ENCODE measurements at places on chromosomes 1 and 21. TPM values are rescaled to one million over a fixed set of nuclear protein-coding genes. Genes with fewer than 3 reads are reported as not detected.

DNA sequence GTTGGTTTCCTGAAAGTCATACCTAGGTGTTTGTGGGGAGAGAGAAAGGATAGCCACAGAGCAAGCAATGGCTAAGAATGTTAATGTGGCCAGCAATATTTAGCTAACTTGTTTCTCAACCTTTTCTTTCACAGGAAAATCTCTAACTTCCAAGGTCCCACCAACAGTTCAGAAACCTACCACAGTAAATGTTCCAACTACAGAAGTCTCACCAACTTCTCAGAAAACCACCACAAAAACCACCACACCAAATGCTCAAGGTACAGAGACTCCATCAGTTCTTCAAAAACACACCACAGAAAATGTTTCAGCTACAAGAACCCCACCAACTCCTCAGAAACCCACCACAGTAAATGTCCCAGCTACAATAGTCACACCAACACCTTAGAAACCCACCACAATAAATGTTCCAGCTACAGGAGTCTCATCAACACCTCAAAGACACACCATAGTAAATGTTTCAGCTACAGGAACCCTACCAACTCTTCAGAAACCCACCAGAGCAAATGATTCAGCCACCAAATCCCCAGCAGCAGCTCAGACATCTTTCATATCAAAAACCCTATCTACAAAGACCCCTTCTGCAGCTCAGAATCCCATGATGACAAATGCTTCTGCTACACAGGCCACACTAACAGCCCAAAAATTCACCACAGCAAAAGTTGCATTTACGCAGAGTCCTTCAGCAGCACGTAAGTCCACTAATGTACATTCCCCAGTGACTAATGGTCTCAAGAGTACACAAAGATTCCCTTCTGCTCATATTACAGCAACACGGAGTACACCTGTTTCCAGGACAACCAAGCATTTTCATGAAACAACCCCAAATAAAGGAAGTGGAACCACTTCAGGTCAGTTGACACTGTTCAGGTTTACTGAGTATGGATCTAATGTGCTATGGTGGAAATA lies 15.3 kb downstream of the CD55 start:
- DNase-seq = no peak

DNA sequence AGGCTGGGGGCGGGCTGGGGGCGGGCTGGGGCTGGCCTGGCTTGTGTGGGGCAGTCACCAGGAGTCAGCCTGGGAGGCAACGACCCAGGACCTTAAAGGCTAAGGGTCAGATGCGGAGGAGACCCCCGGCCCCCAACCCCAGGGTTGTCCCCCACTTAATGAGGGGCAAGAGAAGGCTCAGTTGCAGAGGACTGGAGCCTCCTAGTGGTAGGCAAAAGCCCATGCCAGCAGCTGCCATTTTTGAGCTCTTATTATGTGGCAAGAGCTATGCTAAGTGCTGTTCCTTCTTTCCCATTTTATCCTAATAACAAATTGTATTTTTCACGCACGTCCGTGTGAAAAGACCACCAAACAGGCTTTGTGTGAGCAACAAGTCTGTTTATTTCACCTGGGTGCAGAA lies 8.0 kb downstream of the KIAA1614 start:
- no peak for DNase-seq

DMBX1 gene
- total RNA-seq = not detected

- no peak for DNase-seq
Measured at GRCh38 chr21:9772348-9772672, 749.1 kb upstream of the TPTE start.

- DNase-seq = peak; percentile 78
Measured at GRCh38 chr1:225845571-225846259, 35.8 kb downstream of the EPHX1 start.

- no peak for DNase-seq
Measured at GRCh38 chr1:89044970-89045721, 19.9 kb downstream of the GBP1 start.

- DNase-seq = peak; percentile 66
Measured at GRCh38 chr1:108816049-108816893, 40.6 kb downstream of the AKNAD1 start.

DNA sequence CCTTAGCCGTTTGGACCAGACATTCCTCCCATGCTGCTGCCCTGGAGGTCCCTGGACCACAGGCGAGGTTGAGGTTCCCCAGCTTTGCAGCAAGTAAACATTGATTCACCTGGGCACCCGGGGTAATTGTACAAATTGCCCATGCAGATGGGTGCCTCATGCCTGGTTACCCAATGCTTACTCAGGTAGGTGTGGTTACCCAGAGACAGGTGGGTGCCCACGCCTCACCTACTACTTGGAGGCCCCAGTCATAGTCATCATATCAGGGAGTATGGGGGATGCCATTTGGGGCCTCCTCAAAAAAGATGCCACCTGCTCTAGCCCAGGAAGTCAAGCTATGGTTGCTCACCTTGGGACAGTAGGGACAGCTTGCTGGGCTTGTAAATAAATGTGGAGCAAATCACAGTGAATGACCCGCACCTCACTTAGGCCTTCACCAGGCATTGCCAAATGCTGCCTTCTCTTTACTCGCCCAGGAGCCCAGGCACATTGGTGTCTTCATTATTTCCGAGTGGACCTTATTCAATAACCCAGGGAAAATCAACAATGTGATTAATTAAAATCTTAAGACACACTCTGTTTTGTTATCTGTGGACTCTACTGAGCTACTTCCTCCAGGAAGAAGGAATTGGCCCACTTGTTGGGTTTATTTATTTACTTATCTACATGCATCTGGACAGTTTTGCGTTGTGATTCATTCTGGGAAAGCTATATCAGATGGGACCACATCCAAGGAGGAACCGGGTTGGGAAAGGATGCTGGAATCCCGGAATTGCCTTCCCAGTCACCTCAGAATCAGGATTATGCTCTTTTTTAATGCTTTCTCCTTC lies 35.6 kb upstream of the GRHL3 start:
- DNase-seq = no peak

DNA sequence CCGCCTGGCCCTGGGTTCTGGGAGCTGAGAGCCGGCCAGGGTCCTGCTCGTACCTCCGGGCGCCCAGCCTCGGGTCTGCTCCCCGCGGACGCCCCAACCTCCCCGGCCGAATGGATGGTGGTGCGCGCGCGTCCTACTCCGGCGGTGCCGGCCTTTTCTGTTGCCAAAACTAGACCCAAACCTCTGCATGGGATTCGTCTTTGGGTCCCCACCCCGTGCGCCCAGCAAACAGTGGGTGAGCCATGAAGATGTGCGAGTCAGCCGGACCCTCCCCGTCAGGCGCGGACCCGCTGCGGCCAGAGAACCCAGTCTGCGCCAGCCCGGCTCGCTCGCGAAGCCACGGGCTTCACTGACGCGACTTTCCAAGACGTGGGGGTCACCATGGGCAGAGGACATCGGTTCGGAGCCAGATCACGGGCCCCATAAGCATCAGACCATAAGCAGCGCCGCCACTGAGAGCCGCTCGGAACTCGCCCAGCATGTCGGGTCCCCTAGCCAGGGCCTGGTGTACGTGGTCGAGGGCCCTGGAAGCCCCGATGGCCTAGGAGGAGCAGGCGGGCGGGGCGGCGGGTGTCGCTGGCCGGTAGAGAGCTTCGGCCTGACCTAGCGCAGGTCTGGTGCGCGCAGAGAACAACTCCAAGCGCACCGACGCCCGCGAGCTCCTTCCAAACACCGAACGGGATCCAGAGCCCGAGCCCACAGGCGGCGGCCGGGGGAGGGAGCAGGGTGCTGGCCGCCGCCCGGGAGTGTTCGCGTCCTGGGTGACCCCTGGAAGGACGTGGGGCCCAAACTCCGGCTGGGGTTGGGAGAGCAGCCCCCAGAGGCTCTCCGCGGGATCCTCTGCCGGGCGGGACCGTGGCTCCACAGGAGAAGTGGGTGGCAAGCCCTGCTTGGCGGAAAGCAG lies 1.0 kb upstream of the TP73 start:
- DNase-seq = no peak

DNA sequence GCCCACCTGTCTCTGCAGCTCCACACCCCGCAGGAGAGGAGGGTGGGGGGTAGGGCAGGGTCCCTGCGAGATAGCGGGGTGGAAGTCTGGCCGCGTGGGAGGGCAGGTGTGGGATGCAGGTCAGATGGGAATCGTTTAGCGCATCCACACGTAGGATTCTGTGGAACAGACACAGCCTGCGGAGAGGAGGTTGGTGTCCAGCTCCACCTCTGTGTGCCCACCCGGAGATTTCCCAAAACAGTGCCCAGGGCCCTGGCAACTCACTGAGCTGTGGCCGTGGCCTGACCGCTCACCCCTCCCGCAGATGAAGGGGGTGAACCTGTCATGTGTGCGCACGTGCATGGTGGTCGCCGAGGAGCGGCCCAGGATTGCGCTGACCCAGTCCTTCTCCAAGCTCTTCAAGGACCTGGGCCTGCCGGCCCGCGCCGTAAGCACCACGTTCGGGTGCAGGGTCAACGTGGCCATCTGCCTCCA lies 46.9 kb downstream of the S100B start:
- DNase-seq = no peak

GRCh38 chr21:43343992-43344886 lies 82.7 kb downstream of the SIK1 start:
- no peak for DNase-seq

DNA sequence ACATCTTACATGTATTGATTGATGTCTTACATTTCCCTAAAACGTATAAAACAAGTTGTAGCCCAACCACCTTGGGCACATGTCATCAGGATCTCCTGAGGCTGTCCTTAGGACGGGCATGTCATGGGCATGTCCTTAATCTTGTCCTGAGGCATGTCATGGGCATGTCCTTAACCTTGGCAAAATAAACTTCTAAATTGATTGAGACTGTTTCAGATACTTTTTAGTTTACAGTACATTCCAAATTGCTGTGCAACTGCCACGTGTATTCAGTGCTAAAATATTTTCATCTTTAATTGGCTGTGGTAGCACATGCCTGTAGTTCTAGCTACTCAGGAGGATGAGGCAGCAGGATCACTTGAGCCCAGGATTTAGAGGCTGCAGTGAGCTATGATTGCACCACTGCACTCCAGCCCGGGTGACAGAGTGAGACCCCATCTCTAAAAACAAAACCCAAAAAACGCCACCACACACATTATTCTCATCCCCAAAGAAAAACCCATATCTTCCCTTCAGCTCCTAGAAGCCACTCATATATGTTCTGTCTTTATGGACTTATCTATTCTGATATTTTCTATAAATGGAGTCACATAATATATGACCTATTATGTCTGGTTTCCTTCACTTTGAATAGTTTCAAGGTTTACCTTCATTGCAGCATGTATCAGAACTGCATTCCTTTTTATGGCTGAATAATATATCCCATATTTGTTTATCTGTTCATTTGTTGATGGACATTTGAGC lies 96.0 kb upstream of the BTG3 start:
- no peak for DNase-seq

DNA sequence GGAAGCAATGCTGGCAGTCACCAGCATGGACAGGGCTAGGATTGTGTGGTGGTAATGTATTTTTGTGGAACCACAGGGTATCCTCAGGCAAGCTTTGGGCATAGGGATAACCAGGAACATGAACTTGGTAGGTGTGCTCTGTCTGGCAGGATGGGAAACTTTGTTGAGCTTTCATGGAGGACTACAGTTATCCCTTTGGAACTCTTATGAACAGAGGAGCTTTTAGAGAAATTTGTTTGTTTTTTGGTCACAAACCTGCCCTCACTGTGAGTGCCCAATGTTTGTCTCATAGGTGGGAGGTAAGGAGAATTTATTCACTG lies 54.4 kb downstream of the MACF1 start:
- no peak for DNase-seq

GRCh38 chr1:243325305-243325890 lies 69.6 kb downstream of the SDCCAG8 start:
- no peak for DNase-seq

- DNase-seq = no peak
Measured at GRCh38 chr1:198656500-198656932, 17.7 kb downstream of the PTPRC start.
